ENCODE measurements at places on chromosomes 1 and 21.

DNA sequence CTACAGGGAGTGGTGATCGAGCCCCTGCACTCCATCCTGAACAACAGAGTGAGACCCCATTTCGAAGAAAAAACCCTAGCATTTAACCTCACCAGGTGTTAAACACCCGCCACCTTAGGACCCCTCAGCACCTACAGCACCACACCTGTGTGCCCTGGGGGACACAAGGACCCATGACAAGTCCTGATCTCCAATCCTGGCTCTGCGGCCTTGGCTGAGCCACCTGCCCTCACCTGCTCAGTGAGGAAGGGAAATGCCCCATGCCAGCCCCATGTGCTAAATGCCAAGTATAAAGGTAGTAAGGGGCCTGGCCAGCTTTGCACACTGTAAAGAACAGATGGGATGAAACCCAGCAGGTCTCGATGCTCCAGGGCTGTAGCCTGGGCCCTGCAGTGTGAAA lies 11.1 kb downstream of the MRTO4 start:
- DNase-seq: no peak

DNA sequence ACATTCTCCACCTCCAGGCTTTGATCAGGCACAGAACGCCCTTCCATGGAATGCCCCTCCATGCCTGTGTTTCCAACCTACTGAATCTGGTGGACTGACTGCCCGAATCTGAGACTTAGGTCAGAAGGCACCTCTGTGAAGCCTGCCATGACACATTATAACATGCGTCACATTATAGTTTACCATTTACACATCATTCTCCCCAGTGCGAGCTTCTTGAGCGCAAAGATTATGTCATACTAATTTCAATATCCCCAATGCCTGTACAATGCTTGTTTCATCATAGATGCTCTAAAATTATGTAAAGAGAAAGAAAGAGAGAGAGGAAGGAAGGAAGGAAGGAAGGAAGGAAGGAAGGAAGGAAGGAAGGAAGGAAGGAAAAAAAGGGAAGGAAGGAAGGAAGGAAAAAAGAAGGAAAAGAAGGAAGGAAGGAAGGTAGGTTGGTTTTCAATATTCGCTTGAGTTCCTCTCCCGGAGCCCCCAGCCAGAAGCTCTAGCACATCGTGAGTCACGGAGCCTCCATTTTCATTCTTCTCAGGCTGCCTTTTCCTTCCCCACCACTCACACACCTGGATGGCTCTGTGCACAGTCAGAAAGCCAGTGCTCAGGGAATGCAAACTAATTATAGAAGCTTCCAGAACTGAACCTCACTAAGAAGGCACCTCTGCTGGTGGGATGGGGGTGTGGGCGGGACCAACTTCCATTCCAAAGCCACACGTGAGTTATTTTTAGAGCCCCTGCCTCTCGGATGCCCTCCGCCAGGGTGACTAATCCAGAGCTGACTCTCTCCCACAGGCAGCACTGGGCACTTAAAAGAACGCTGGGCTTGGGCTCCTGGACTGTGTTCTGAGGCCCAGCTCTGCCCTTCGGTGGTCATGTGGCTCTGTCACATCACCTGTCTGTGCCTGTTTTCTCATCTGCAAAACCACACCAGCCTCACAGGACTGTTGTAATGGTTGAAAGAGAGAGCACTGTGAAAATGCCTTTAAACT lies 27.4 kb downstream of the LAMB3 start:
- DNase-seq: no peak

- no peak for DNase-seq
Measured at GRCh38 chr1:19710825-19711611, 46.3 kb downstream of the HTR6 start.

- no peak for DNase-seq
Measured at GRCh38 chr1:55957276-55957675, 622.1 kb downstream of the PLPP3 start.

GRCh38 chr1:15476927-15477326 lies 1.0 kb downstream of the CELA2B start:
- DNase-seq: no peak

DNA sequence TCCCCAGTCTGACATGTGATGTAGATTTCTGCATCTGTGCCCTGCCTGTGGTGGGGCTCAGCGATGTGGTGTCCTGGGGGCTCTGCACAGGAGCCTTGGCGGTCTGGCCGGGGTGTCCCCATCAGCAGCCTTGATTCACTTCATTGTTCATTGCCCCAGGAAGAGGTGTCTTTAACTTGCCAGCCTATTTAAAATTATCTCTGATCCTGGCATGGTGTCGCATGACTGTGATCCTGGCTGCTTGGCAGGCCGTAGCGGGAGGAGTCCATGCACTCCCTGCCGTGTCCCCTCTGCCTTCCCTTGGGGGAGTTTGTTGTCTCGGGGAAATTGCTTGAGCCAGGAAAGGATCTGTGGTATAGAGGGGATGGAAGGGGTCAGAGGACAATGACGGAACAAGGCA lies 59.9 kb downstream of the TRIM11 start:
- DNase-seq: no peak

- DNase-seq: no peak
Measured at GRCh38 chr1:115531631-115532264, 110.0 kb upstream of the VANGL1 start.

GRCh38 chr1:247539215-247539614 lies 3.0 kb upstream of the OR2C3 start:
- no peak for DNase-seq

- no peak for DNase-seq
Measured at GRCh38 chr1:245960171-245960570, 546.9 kb downstream of the SMYD3 start.

DNA sequence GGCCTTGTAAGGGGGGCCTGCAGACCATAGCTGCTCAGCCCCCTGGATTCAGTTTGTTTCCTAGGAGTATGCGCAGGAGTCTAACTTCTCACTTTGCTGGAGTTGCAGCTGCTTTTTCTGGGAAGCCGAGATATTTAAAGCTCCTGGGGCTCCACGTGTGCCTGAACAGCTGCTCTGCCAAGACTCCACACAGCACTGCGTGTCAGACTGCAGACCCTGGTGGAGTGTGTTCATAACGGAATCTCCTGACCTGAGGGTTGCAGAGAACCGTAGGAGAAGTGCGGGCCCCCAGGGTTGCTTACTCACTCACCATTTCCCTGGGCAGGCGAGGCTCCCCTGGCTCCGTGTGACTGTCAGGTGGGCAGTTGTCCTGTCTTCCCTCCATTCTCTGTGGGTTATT lies 474.3 kb upstream of the TMPRSS15 start:
- DNase-seq: no peak

GRCh38 chr1:153598309-153599172 lies 14.4 kb downstream of the S100A16 start:
- peak; percentile 53 for DNase-seq

GRCh38 chr1:200620273-200621131 lies at the start of gene KIF14:
Gene KIF14, minus strand, starts transcription at chr1:200620751. Its CDS starts 2,028 bp downstream, at chr1:200618723.
- peak; percentile 63 for DNase-seq

DNA sequence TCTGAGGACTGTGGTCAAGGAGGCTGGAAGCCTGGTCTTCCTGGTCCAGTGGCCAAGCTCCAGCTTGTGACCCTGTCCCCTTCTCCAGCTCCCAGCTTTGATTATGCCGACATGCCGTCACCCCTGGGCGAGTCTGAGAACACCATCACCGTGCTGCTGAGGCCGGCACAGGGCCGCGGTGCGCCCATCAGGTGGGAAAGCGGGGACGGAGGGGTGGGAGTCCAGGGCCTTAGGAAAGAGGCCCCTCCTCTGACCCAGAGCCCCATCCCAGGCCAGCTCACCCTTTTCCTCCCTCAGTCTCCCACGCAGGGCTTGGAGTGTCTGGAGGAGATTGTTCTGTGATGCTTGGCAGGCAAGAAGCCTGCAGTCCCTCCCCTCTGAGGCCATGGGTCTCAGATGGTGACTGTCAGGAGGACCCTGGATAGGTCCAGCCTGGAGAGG lies 43.6 kb downstream of the PTPRU start:
- no peak for DNase-seq

DNA sequence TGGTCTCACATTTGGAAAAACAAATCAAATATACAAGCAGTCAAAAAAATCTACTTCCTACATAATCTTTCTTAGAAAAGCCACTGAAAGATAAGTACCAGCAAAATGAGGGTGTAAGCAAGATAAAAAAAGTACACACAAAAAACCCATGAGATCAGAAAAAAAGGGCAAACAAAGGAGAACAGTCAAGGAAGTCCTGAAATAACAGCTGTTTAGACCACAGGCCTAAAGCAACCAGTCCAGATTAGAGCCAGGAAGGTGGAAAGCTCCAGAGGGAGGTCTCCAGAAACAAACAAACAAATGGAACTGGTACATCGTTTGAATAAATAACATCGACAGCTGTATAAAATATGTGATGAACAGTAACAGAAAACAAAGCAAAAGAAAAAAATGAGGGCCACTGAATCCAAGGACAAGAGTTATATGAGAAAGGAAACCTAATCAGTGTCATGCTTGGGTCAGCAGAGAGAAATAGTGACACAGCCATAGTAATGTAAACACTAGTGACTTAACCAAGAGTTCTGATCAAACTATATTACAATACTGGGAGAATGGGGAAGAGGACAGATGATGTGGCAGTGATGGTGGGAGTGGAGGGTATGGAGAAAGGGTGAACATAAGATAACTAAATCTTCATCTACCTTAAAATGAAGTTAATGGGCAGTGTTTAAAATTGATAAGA lies 67.5 kb downstream of the NVL start:
- DNase-seq: no peak

- no peak for DNase-seq
Measured at GRCh38 chr1:24553931-24554330, 2.0 kb upstream of the NCMAP start.

GRCh38 chr1:30601316-30602085 lies 121.9 kb downstream of the MATN1 start:
- no peak for DNase-seq

- no peak for DNase-seq
Measured at GRCh38 chr1:176894450-176894849, 270.1 kb downstream of the ASTN1 start.

GRCh38 chr1:22636927-22637326 lies 499 bp downstream of the C1QA start:
- no peak for DNase-seq

DNA sequence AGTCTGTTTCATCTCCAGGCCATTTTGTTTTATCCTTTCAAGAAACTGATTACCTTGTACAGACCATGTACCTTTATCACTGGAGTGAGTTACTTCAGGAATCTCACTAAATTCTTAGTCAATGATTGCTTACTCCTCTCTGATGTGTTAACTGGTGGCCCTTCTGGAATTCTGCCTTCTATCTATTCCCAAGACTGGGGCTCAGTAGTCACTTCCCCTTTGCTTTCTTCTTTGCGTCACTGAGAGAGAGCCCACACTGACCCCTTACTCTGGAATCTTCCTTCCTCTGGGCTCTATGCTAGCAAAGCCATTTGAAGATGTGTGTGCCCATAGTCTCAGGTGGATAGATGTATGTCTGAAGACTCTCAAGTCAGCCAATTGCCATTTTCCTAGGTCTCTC lies 34.6 kb downstream of the XCL2 start:
- DNase-seq: no peak

- no peak for DNase-seq
Measured at GRCh38 chr1:198272492-198272891, 115.7 kb downstream of the NEK7 start.

- DNase-seq: no peak
Measured at GRCh38 chr21:38797470-38797869, 8.3 kb upstream of the ETS2 start.

- no peak for DNase-seq
Measured at GRCh38 chr1:19468397-19468956, 16.9 kb downstream of the CAPZB start.

GRCh38 chr1:66374148-66374547 lies 159.8 kb upstream of the SGIP1 start:
- DNase-seq: no peak

- DNase-seq: no peak
Measured at GRCh38 chr1:203444171-203444576, 31.4 kb upstream of the PRELP start.

DNA sequence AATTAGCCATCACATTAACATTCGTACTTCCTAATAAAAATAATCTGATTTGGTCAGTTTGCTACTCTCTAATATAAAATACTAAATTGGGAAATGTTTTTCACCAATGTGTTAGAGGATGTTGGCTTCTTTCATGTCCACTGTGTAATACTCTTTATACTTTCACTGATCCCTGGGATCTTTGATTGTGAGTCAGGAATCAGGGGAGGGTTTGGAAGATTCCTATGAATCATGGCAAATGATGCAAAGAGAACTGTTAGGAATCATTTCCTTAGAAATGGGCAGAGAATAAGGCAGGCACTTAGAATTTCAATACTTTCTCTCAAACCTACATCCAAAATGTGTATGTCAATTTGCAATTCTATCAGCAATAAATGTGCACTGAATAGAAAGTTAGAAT lies 31.0 kb downstream of the KRTAP24-1 start:
- no peak for DNase-seq

GRCh38 chr1:1567891-1568291 lies 6.8 kb downstream of the SSU72 start:
- DNase-seq: no peak

GRCh38 chr1:80218112-80218511 lies 1211.6 kb upstream of the ADGRL4 start:
- DNase-seq: no peak

- DNase-seq: no peak
Measured at GRCh38 chr1:216111842-216112241, 311.4 kb downstream of the USH2A start.

DNA sequence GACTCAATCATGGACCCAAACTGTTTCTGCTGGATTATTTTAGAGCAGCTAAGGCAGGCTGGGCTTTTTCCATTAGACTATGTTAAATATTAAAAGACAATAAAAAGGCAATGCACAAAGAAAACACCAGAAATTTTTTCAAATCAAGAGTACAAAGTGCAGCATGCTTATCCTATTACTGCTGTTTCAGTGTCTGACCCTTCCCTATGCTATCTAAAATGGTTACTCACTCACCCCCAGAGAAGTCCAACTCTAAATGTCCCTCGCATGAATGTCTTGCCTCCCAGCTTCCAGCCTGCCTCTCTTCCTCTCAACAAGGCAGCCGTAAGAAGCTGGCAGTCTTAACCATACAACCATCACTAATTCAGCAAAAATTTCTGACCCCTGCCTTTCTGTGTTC lies 108.7 kb upstream of the SYT6 start:
- DNase-seq: no peak

GRCh38 chr1:52288286-52288685 lies 77.7 kb downstream of the CC2D1B start:
- DNase-seq: no peak

- DNase-seq: no peak
Measured at GRCh38 chr1:32764826-32765569, 52.2 kb downstream of the YARS1 start.

DNA sequence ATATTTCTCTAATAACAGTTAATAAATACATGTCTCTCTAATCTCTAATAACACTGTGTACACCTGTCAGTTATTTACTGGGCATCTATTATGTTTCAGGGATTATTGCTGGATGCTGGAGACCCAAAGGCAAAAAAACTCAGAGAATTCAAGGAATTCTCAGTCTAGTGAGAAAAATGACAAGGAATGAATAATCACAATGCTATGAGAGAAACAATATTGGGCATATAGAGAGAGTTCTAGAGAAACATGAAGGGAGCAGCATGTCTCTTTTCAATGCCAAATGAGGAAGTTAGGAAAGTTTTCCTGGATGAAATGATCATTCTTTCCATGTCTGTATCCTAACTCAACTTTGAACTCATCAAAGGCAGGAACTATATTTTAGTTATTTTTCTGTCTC lies 82.8 kb downstream of the TNFSF18 start:
- no peak for DNase-seq

Data from H1 (cell line).